Activated T-helper 17 cell treated with anti-CD3 and anti-CD28 coated beads, Interleukin-2, amount 50 U/mL, for 72 hours (primary cell): ENCODE measurements at places on chromosomes 5 and 9. TPM values are rescaled to one million over a fixed set of nuclear protein-coding genes. Genes with fewer than 3 reads are reported as not detected.

DNA sequence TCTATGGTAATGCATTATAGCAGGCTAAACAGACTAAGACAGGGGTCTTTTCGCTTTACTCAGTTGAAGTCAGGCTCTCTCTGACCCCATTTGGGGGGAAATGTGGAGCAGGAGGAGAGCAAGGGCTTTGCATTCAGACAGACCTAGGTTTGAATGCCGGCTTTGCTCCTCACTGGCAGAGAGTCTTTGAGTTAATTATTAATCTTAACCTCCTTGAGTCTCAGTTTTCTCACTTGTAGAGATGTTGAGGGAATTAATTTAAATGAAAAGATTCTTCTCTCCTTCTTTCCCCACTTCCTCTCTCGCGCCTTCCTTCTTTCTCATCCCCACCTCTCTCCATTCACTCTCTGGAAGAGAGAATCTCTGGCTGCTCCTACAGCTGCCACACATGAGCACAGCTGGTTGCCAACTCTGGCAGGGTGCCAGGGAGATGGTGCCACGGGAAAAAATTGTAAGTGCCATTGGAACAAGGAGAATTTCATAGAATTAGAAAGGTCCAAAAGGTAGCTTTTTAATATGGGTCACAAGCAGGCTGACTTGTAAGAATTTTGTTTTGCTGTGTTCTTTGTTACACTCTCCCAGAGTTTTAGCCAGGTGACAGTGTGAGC, 25.2 kb upstream of the GLRA1 start:
- ATAC-seq: no peak

Gene PCDHB4
- not detected for total RNA-seq

GRCh38 chr5:134825212-134825611, 20.6 kb upstream of the C5orf24 start:
- no peak for ATAC-seq

DNA sequence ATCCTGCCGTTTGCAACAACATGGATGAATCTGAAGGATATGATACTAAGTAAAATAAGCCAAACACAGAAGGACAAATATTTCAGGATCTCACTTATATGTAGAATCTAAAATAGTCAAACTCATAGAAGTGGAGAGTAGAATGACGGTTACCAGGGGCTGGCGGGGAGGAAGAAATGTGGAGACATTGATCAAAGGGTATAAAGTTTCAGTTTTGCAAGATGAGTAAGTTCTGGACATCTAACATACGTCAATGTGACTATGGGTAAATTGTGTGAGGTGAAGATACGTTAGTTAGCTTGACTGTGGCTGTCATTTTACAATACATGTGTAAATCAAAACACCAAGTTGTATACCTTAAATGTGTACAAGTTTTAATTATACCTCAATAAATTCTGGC, 200.3 kb downstream of the SNX18 start:
- ATAC-seq: peak; percentile 87

GRCh38 chr5:143819716-143820115, 7.8 kb downstream of the HMHB1 start:
- ATAC-seq: no peak

Gene TLR4
- not detected for total RNA-seq

DNA sequence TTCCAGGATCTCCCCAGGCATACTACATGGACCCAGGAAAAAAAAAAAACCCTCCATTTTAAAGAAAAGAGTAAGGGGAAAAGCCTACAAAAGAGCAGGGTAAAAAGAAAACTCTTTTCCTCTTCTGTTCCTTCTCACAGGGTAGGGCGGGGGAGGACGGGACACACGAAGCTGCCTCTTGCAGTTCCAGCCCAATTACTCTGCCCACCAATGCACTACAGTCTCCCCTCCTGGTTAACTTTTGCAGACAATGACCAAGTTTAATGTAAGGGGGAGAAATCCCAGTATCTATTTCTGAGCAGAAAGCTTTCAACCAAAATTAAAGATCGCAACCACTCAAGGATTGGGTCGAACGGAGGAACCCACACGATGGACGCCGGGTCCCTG, 1.3 kb downstream of the BRD3 start:
- no peak for ATAC-seq

- peak; percentile 96 for ATAC-seq
These were observed 15.8 kb downstream of the EXOC3 start for GRCh38 chr5:458547-459353.

DNA sequence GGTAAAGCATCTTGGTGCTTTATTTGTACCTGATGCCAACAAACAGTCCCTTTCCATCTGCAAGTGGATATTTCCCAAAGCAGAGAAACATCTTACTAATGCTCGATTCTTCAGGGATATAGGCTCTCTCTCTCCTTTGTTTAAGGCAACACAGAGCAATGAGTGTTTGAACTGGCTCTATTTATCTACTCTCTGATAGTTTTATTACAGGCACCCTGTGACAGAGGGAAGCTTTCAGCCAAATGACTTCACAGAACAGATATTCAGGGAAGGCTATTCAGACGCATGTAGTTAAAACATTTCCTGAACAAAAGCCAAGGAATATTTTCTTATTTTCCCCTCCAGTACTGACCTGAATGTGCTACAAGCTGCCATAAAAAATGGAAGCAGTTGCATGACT, 141.8 kb downstream of the YIPF5 start:
- no peak for ATAC-seq

DNA sequence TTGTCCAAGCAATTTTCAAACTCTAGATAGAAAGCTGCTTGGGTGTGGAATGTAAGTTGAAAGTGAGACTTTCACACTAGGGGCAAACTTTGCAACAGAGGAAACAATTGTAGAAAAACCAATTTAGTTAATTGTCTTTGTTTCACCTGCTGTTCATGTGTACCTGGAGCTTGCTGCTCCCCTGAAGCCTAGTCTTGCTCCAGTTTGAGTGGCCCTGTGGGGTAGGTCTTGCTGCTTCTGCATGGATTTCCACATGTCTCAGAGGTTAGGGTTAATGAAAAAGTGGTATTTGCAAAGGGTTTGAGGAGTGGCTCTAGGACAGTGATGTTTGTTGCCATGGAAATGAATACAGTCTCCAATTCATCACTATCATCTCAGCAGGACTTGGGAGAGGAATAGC, 182.2 kb downstream of the FSTL4 start:
- no peak for ATAC-seq
